HFFc6 (cell line): ENCODE measurements at places on chromosomes 1 and 21. TPM values are rescaled to one million over a fixed set of nuclear protein-coding genes. Genes with fewer than 3 reads are reported as not detected.

AJAP1 gene
- total RNA-seq = not detected in 3 replicates

HAPLN2 gene
- total RNA-seq = not detected in 3 replicates

AK5 gene
- total RNA-seq = 52.8 to 73.3 TPM (median 54.8 TPM) in 3 replicates

DTL gene
- 13.3 to 23.3 TPM (median 20.9 TPM) in 3 replicates for total RNA-seq

SNAPIN gene
- total RNA-seq = 42.4 to 46.7 TPM (median 43.2 TPM) in 3 replicates

C8B gene
- total RNA-seq = not detected in 3 replicates

MAP3K7CL gene
- 5.9 to 11.3 TPM (median 9.9 TPM) in 3 replicates for total RNA-seq

TSSK3 gene
- 0.66 to 0.78 TPM in 2 of 3 replicates, not detected in the other for total RNA-seq

GUCA2A gene
- total RNA-seq = not detected in 3 replicates

FAM78B gene
- 0.17 TPM in 1 of 3 replicates, not detected in the others for total RNA-seq

BEND5 gene
- not detected in 3 replicates for total RNA-seq

LEPR gene
- 13.5 and 23.3 TPM in 2 replicates for total RNA-seq

HRNR gene
- not detected in 2 replicates for total RNA-seq

- no peak for DNase-seq
- peaks cover 9% of the 10 kb centered on the region for H3K4me1 ChIP-seq
- H3K4me3 ChIP-seq = no peak overlapping the region
- no peak overlapping the region for H3K27ac ChIP-seq
- peaks cover 6% of the 10 kb centered on the region; the same call in 1 of the 2 replicates for H3K27me3 ChIP-seq
- H3K36me3 ChIP-seq = no peaks in the 10 kb centered on the region
These were observed 18.6 kb upstream of the HSPG2 start for GRCh38 chr1:21955501-21956281.

- H3K4me3 ChIP-seq = no peak overlapping the region
- peaks cover 14% of the 10 kb centered on the region for H3K4me1 ChIP-seq
- no peak for DNase-seq
- peak overlapping the region; percentile 61; the same call in 1 of the 2 replicates for H3K27ac ChIP-seq
- peaks cover 12% of the 10 kb centered on the region for H3K27me3 ChIP-seq
- H3K36me3 ChIP-seq = no peaks in the 10 kb centered on the region
These were observed 15.0 kb upstream of the THEM5 start for GRCh38 chr1:151868486-151868885.

DNA sequence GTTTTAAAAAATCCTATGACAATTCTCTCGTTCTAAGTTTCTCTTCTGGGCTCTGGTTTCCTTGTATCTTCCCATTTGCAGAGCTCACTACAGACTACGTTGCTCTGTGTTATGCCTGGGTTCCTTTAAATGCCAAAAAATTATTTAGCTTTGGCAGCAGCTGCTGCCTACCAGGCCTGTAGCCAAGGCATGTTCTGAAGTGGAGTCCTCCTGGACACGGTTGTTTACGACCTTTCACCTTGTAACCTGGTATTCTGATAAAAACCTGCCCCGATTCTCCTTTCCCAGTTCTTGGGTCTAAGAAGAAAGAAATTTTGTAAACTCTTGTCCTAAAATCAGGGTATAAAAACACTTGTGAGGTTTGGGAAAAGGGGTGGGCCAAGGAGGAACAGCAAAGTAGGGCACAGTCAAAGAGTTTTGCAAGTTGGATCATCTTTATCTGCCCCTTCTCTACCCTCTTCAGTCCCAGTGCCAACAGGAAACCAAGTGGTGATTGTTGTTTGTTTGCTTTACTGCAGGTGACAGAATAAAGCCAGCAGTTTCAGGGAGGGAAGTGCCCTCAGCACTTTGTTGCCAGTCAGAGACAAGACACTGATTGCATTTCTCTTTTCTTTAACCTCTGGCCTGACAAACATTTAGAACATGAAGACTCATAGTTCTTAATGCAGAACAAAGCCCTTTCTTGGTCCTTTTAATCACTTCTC, 3.1 kb upstream of the TXNIP start:
- peaks cover 36% of the 10 kb centered on the region for H3K4me1 ChIP-seq
- H3K27me3 ChIP-seq = no peaks in the 10 kb centered on the region
- DNase-seq = no peak
- H3K36me3 ChIP-seq = peaks cover 19% of the 10 kb centered on the region
- H3K27ac ChIP-seq = no peak overlapping the region

GRCh38 chr1:41517062-41517438, 32.6 kb upstream of the EDN2 start:
- peaks cover 9% of the 10 kb centered on the region; the same call in 1 of the 2 replicates for H3K36me3 ChIP-seq
- DNase-seq = no peak
- H3K27ac ChIP-seq = no peak overlapping the region
- peaks cover 19% of the 10 kb centered on the region; the same call in 1 of the 2 replicates for H3K4me1 ChIP-seq

DNA sequence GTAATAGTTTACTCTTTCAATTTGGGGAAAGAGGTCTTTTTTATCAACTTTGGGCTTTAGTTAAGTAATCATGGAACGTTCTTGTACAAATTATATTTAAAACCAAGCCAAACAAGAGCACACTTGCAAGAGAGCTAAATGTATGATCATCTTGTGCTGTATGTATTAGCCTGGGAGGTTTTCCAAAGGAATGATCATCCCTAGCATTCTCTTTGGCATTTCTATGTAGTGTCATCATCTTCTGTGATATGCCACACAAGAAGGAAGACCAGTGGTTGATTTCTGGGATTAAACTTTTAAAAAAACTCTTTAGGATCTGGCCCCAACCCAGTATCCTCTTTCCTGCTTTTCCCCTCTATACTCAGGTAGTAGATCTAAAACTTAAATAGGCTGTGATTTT, 38.4 kb upstream of the KCNQ4 start:
- no peaks in the 10 kb centered on the region for H3K27me3 ChIP-seq
- H3K4me1 ChIP-seq = peaks cover 39% of the 10 kb centered on the region
- H3K27ac ChIP-seq = peak overlapping the region; percentile 62
- H3K36me3 ChIP-seq = peaks cover 29% of the 10 kb centered on the region

DNA sequence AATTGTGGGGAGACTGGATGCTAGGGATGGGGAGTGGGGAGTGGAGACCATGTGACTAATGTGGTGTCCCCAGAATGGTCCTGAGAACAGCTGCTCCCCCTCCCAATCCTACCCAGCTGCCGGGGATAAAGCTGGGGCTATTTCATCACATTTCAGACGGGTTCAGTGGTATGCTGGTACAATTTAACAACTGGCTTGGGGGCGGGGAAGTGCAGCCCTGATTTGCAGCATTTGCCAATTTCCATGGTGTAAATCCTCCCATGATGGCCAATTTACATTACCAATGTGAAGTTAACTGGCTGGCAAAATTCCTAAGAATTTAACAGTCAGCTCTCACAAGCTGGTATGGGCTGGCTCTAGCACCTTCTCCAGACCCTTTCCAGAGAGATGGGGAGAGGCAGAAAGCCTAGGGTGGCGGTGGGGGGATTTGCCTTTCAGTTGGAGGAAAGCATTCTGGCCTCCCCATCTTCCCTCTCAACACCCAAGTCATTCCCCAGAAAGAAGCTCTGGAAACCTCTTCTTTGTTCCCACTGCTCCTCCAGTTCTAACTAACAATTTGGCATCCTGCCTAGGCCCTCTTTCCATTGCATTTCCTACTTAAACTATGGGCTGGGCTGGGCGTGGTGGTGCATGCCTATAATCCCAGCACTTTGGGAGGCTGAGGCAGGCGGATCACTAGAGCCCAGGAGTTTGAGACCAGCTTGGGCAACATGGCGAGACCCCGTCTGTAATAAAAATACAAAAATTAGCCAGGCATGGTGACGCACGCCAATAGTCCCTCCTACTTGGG, 11.3 kb upstream of the ADGRB2 start:
- DNase-seq = no peak
- no peak overlapping the region for H3K4me3 ChIP-seq
- peaks cover 42% of the 10 kb centered on the region for H3K27me3 ChIP-seq
- H3K36me3 ChIP-seq = no peaks in the 10 kb centered on the region
- peaks cover 9% of the 10 kb centered on the region for H3K4me1 ChIP-seq
- H3K27ac ChIP-seq = no peak overlapping the region

DNA sequence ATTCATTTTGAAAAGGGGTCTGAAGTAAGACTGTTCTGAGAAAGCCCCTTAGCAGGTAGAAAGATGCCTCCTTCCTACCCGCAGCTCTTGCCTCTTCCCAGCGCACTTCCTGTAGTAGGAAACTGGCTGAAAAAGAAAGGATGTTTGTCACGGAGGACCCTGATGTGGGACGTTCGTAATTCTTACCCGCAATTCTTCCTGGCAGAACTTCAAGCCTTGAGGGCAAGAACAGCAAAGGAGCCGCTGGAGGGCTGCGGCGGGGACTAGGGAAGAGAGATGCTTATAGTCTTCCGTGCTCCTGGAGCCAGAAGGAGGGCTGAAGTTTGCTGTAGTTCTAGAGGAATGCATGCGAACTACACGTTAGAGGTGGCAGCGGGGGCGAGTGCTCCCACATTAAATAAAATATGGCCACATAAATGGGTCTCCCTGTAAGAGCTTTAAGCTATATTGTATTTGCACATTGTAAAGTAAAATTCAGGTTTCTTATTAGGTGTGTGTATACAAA, 6.3 kb downstream of the C1orf53 start:
- H3K4me1 ChIP-seq = peaks cover 68% of the 10 kb centered on the region
- peak overlapping the region; percentile 4 for H3K27ac ChIP-seq
- H3K4me3 ChIP-seq = peak overlapping the region; percentile 79
- peak; percentile 65 for DNase-seq
- H3K36me3 ChIP-seq = no peaks in the 10 kb centered on the region
- peaks cover 15% of the 10 kb centered on the region for H3K27me3 ChIP-seq

- no peaks in the 10 kb centered on the region for H3K36me3 ChIP-seq
- no peak for DNase-seq
- H3K27ac ChIP-seq = peak overlapping the region; percentile 61
- H3K4me1 ChIP-seq = peaks cover 19% of the 10 kb centered on the region
These were observed 78.4 kb downstream of the DISP1 start for GRCh38 chr1:222893255-222893654.

- DNase-seq = no peak
- no peak overlapping the region for H3K27ac ChIP-seq
- no peaks in the 10 kb centered on the region for H3K27me3 ChIP-seq
- H3K36me3 ChIP-seq = no peaks in the 10 kb centered on the region
These were observed 274.8 kb upstream of the LYPLAL1 start for GRCh38 chr1:218898921-218899320.

GRCh38 chr1:175463853-175464252, 271.3 kb upstream of the KIAA0040 start:
- H3K4me1 ChIP-seq = no peaks in the 10 kb centered on the region
- DNase-seq = no peak
- no peaks in the 10 kb centered on the region for H3K36me3 ChIP-seq
- no peak overlapping the region for H3K27ac ChIP-seq
- H3K4me3 ChIP-seq = no peak overlapping the region
- peaks cover 3% of the 10 kb centered on the region; the same call in 1 of the 2 replicates for H3K27me3 ChIP-seq

DNA sequence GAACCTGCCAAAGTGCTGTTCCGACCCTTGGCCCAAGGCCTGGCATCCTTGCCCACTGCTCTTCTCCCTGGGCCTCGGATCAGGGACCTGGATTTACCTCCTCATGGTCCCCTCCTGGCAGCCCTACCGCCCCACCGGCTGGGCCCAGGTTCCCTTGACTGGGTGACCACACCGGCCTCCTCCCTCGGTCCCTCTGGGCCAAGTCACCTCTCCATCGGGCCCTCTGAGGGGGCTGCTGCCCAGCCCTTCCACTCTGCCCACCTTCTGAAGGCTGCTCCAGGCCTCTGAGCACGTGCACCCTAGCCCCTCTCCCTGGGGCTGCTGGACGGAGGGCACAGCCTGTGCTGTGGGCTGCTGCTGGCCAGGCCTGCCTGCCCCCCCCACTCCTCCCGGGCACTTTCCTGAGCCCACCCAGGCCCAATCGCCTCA, 9.3 kb upstream of the MMEL1 start:
- peak overlapping the region; percentile 53; the same call in 1 of the 2 replicates for H3K27ac ChIP-seq
- no peak for DNase-seq
- H3K36me3 ChIP-seq = peaks cover 8% of the 10 kb centered on the region
- no peaks in the 10 kb centered on the region for H3K4me1 ChIP-seq
- peaks cover 5% of the 10 kb centered on the region; the same call in 1 of the 2 replicates for H3K27me3 ChIP-seq

DNA sequence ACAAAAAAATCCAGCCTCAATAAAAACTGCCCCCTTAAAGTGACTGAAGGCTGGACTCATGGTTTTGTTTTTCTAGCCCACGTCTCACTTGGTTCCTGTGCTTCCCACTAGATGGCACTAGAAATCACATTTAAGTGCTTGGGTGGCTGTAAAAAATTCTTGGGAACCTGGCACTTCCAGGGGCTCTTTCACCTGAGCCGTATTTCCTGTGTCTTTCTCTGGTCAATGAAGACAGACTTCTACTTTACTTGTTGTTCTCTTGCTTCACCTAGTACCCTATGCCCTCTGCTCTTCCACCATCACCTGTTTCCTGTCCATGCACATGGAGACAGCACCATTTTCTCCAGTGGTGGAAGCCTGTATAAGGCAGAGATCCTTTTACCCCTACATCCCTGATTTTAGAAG, 20.0 kb downstream of the METTL13 start:
- no peak overlapping the region for H3K4me3 ChIP-seq
- no peak overlapping the region for H3K27ac ChIP-seq
- peak; percentile 28 for DNase-seq
- H3K27me3 ChIP-seq = peaks cover 2% of the 10 kb centered on the region; the same call in 1 of the 2 replicates
- H3K36me3 ChIP-seq = peaks cover 6% of the 10 kb centered on the region

DNA sequence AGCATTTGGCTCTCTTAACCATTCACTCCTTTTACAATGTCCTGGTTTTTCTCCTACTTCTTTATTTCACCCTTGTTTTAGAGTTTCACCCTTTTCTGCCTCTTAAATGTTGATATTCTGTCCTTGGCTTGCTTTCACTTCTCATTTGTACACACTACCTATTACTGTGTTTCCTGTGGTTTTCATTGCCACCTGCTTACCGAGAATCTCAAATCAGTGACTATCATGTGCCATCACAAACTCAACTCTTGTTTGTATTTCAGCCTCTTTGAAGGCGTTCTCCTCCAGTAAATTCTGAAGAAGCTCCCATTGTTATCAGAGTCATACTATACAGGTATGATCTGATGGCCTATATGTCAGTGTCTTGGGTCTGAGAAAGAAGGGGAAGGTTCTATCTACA, 65.7 kb downstream of the NPHS2 start:
- H3K4me1 ChIP-seq = no peaks in the 10 kb centered on the region
- peaks cover 3% of the 10 kb centered on the region; the same call in 1 of the 2 replicates for H3K27me3 ChIP-seq
- H3K27ac ChIP-seq = no peak overlapping the region
- no peak overlapping the region for H3K4me3 ChIP-seq
- DNase-seq = no peak
- no peaks in the 10 kb centered on the region for H3K36me3 ChIP-seq

- H3K36me3 ChIP-seq = peaks cover 15% of the 10 kb centered on the region
- no peak overlapping the region for H3K27ac ChIP-seq
- no peaks in the 10 kb centered on the region for H3K27me3 ChIP-seq
- no peak overlapping the region for H3K4me3 ChIP-seq
- DNase-seq = no peak
- H3K4me1 ChIP-seq = no peaks in the 10 kb centered on the region
These were observed 52.6 kb downstream of the RPS6KC1 start for GRCh38 chr1:213103377-213104306.

- H3K27ac ChIP-seq = no peak overlapping the region
- no peak for DNase-seq
- H3K36me3 ChIP-seq = peaks cover 48% of the 10 kb centered on the region
- H3K4me3 ChIP-seq = no peak overlapping the region
These were observed 49.7 kb downstream of the NTPCR start for GRCh38 chr1:232999956-233000625.
